Stimulated activated CD4-positive, alpha-beta T cell treated with anti-CD3 and anti-CD28 coated beads, Interleukin-4, amount 100 ng/mL, for 48 hours (primary cell): ENCODE measurements at places on chromosomes 13 and 19.

DNA sequence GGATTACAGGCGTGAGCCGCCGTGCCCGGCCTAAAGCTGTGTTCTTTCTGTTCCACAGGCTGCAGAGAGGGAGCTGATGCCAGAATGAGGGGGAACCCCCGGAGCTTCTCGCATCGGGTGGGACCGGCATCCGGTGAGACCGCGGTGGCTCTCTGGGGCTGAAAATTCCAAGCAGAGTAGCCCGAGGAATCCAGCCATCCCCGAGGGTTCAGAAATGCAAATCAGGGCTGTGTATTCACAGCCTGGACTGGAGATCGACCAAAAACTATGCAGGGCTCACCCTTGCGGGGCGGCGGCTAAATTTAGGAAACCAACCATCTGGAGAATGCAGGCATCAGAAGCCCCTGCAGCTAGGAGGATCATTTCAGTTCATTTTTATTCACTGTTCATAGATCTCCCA, 99.2 kb downstream of the GNG7 start:
- DNase-seq: no peak

GRCh38 chr13:110520431-110521295, 40.9 kb downstream of the RAB20 start:
- DNase-seq: no peak

- no peak for DNase-seq
Measured at GRCh38 chr13:90276216-90276615, 1071.3 kb upstream of the MIR17HG start.

DNA sequence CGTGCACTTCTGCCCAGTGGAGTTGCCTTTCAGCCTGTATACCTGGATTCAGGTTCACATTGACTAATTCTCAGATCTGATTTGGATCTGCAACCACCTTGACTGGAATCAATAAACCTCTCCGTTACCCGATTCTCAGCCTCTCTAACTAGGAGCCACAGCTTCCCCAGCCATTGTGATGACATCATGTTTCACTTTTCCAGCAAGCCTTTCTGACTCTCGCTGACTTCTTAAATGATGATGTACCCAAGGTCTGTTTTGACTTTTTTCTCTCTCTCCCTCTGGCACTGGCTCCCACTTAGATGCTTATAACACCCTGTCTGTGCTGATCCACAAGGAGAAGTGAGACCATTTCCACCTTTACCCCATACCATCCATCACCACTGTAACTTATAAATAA, 13.5 kb upstream of the FAM124A start:
- no peak for DNase-seq

- DNase-seq: peak; percentile 59
Measured at GRCh38 chr19:11560404-11561051, 1.5 kb upstream of the ELOF1 start.

- no peak for DNase-seq
Measured at GRCh38 chr13:65907666-65908525, 1322.2 kb downstream of the PCDH9 start.

GRCh38 chr13:60986301-60986700, 429.3 kb downstream of the PCDH20 start:
- DNase-seq: no peak

DNA sequence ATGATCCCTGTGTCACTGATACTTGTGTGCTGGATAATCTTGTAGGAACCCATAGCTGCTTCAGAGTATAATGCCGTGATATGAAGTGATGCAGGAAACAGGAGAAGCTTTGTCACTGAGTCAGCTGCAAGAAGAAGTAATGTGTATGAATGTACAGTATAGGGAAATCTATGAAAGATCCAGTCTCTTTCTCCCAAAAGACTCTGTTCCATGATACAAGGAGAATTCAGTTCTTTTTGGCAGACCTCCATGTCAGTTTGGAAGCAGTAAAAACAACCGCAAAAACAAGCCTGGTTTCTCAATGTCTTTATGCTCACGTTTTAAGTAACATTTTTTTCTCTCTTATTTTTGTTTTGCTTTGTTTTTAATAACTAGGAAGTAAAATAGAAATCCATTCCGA, 33.9 kb downstream of the PCDH17 start:
- no peak for DNase-seq

- DNase-seq: no peak
Measured at GRCh38 chr19:17577457-17578097, 22.1 kb downstream of the COLGALT1 start.

DNA sequence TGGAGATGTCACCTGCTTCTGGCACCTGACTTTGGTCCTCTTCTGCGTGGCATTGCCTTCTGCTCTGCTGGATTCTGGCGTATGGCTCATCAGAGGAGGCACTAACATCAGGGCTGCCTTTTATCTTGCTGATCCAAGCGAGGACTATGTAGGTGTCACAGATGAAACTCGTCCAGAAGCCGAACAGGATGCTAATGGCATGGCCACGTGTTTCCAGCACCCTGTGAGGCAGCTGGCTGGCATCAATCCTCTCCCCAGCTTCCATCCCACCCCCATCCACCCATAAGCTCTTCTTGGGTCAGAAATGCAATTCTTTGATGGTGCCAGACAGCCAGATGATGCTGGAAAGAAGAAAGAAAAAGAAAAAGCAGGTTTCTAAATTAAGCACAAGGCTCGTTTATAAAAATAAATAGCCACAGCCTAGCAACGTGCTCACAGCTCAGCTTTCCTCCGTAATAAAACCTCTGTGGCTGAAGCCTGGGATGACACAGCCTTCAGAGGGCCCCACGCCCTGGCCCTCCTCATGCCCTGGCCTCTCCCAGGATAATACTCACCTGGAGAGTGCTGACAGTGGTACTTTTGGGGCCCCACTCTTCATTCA, 212.9 kb upstream of the SERP2 start:
- DNase-seq: no peak

DNA sequence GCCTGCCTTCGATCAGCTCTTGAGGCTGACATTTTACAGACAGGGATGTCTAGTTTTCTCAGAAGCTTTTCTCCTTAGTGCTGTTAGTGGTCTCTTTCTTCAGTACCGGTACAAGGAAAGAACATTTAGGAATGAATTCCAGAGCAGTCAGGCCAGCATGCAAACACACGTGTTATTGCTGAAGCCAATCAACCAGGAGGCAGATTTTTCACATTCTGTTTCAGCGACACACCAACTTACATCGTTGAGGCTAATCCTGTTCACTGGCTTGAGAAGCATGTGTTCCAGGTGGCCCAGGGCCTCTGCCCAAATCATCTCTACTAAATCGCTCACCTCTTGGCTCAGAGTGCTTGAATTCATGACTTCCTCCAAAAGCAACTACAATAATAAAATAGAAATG, 19.2 kb downstream of the PARP4 start:
- DNase-seq: no peak

DNA sequence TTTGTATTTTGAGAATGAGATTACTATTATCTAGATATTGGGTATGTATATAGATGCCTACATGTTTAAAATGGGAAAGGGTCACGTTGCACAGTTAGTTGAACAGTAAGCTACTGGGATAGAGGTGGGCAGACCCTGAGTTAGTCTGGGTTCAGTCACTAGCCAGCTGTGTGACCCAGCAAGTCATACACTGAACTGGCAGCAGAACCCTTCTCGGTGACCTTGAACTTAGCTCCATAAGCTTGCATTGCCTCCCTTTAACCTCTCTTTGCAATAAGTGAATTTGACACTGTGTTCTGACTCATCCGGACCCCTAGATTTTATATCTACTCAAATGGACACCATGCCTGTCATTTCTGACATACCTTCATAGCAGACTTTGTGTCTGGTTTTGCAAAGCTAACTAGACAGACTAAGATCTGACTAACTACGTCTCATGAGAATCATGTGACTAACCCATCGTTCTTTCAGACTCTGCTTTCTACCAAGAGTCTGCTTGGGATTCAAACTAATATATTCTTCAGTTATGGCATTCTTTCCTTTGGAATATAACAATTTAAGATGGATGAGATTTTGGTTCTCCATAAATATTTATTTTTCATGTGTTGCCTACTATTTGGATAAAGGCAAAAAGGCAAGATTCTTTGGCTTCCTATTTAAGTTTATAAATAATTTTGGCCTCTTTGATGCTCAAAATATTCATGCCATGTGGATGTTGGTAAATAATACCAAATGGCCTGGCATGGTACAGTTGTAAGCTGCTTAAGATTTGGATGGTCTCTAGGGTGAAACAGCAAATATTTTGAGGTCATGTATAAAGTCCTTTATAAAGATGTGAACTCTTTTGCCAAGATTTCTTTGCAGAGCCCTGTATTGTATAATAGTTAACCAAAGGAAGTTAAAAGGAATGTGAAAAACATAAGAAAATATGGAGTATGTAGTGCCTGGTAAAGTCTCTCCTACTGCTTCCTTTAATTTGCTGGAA, 159.3 kb downstream of the ITGBL1 start:
- DNase-seq: no peak

DNA sequence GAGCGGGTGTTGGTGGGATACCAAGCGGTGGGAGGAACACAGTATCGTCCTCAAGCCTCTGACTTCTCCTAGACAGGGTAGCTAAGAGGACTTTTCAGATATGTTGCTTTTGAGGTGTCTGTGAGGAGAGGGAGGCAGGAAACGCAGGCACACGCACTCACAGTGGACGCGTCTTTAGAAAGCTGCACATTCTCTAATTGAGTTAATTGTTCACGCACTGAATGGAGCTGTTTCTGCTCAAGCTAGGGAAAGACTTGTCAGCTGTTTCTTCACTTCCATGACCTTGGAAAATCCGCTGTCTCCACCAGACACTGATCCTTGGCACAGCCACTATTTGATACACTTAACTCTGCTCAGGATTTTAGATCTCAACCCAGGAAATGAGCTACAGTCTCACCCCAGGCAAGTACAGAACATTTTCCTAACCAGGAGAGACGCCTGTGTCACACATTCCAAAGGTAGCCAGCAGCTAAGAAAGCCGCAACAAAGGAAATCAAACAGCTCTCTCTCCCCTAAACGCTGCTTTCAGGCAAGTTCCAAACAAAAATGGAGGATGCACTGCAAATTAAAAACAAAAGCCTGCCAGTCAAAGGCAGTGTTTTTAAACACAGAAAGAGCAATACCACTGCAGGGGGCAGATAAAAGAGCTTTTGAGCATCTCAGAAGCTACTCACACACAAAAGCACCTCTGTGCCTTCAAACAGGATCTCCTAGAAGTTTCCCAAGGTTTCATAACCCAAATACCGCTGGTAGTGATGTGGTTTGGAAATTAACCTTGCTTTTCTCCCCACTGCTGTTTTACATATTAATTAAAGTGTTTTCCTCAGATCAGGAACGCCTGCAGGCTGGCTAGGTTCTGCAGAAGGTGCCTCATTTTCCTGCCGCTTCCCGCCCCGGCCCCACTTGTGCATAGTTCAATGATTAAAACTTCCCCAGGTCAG, 57.3 kb downstream of the IRS2 start:
- DNase-seq: no peak

DNA sequence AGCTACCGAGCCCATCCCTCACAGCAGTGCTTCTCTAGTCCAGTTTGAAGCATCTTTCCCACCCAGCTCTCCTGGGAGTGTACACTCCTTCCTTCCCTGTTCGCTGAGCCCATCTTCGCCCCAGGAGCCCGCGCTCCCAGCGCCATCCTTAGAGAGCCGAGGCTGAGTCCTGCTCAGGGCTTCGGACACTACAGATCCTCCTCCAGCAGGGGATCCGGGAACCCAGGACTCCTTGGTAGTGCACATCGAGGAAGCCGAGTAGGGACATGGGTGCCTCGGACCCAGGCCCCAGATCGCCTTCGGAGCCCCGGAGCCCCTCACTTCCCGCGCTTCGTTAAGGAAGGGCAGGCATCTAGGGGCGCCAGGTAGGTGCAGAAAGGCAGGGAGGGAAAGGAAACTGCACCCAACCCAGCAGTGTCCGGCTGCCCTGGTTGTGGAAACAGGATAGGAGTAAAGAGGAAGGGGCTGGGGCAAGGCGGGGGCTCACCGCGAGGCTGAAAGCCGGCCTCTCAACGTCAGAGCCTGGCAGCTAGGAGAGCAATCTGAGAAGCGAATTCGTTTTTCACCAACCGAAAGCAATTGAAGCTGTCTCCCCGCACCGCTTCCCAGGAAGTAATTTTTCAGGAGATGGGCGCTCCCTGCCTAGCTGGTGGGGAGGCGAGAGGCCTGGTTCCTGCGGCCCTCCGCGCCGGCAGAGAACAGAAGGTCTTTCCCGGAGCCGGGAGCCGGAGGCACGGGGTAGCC, 1.0 kb downstream of the PDX1 start:
- no peak for DNase-seq

DNA sequence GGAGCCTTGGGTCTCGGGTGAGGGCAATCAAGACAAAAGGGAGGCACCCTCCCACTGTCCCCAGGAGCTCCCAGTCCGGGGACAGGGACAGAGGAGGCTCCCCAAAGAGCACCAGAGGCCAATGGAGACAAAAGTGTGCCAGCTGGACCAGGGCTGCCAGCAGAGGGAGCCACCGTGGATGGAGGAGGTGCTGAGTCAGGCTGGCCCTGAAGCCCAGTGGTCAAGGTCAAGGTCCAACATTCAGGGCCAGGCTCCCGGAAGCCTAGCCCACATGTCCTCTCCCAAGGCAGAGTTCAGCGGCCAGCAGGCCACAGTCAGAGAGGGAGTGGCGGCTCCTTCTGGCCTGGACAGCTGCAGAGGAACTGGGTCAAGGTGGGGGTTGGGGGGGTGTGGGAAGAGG, 8.4 kb downstream of the COL5A3 start:
- peak; percentile 14 for DNase-seq

DNA sequence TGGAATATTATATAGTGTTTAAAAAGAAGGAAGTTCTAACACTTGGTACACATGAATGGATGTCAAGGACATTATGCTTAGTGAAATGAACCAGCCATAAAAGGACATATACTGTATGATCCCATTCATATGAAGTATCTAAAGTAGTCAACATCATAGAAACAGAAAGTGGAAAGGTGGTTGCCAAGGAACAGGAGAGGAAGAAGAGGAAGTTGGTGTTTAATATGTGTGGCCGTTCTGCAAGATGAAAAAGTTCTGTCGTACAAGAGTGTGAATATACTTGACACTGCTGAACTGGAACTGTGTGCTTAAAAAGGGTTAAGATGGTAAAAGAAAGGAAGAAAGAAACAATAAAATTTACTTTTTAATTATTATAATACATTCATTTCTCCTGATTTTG, 33.1 kb upstream of the C1QTNF9 start:
- no peak for DNase-seq

GRCh38 chr13:41613984-41614661, 156.8 kb downstream of the RGCC start:
- DNase-seq: no peak

- no peak for DNase-seq
Measured at GRCh38 chr13:111668451-111668850, 348.0 kb downstream of the TEX29 start.

- DNase-seq: no peak
Measured at GRCh38 chr13:21872795-21873194, 201.9 kb downstream of the FGF9 start.

GRCh38 chr13:76231522-76232167, 595.5 kb downstream of the LMO7 start:
- no peak for DNase-seq

- peak; percentile 72 for DNase-seq
Measured at GRCh38 chr13:113490496-113491417, at the start of gene DCUN1D2. DCUN1D2 (minus strand) TSS chr13:113490711; CDS start chr13:113490669, 42 bp downstream.

- DNase-seq: no peak
Measured at GRCh38 chr13:102460806-102461205, 59.0 kb upstream of the FGF14 start.
